ENCODE measurements at places on chromosomes 3 and 15. TPM values are rescaled to one million over a fixed set of nuclear protein-coding genes. Genes with fewer than 3 reads are reported as not detected.

Gene MUSTN1
- 5.9 TPM for total RNA-seq

Gene SLC7A14
- total RNA-seq: not detected

Gene GOLGA8N
- 13.9 TPM for total RNA-seq

DNA sequence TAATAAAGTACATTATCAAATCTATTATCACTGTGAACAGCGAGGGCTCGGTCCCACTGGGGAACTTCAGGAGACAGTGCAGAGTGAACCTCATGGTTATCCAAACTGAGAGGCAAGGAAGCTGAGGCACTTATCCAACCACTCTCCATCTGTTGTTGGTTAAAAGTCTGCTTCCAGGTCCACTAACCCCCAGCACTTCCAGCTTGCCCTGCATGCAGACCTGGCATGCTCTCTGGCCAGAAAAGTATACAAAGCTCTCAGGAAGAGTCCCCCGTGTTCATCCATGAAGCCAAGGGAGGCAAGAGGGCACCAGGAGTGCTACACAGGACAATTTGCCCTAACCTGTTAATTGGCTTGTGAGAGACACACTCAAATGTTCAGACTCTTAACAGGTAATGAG is 36.0 kb downstream of the FBN1 start:
- H3K4me3 ChIP-seq: no peak overlapping the region
- no peaks in the 10 kb centered on the region for H3K4me1 ChIP-seq
- H3K27ac ChIP-seq: no peak overlapping the region

GRCh38 chr3:64392001-64392400 is 166.7 kb upstream of the PRICKLE2 start:
- no peaks in the 10 kb centered on the region for H3K36me3 ChIP-seq
- no peak for DNase-seq
- no peaks in the 10 kb centered on the region for H3K4me1 ChIP-seq
- H3K27ac ChIP-seq: no peak overlapping the region
- no peak overlapping the region for H3K4me3 ChIP-seq
- H3K27me3 ChIP-seq: no peaks in the 10 kb centered on the region

- DNase-seq: no peak
- no peaks in the 10 kb centered on the region for H3K36me3 ChIP-seq
- H3K4me3 ChIP-seq: no peak overlapping the region
- H3K27me3 ChIP-seq: no peaks in the 10 kb centered on the region
- no peaks in the 10 kb centered on the region for H3K4me1 ChIP-seq
Measured at GRCh38 chr3:23253214-23253613, 50.1 kb downstream of the UBE2E2 start.

- no peak overlapping the region for H3K4me3 ChIP-seq
- H3K27me3 ChIP-seq: no peaks in the 10 kb centered on the region
- H3K36me3 ChIP-seq: peaks cover 8% of the 10 kb centered on the region
- H3K4me1 ChIP-seq: no peaks in the 10 kb centered on the region
Measured at GRCh38 chr15:59680870-59681269, 8.2 kb downstream of the BNIP2 start.

GRCh38 chr15:71443538-71443937 is 328.3 kb downstream of the THSD4 start:
- H3K36me3 ChIP-seq: no peaks in the 10 kb centered on the region
- peaks cover 2% of the 10 kb centered on the region for H3K4me1 ChIP-seq
- no peak for DNase-seq

GRCh38 chr3:184783319-184783718 is 28.6 kb upstream of the VPS8 start:
- H3K36me3 ChIP-seq: no peaks in the 10 kb centered on the region
- no peak overlapping the region for H3K4me3 ChIP-seq
- H3K4me1 ChIP-seq: no peaks in the 10 kb centered on the region

DNA sequence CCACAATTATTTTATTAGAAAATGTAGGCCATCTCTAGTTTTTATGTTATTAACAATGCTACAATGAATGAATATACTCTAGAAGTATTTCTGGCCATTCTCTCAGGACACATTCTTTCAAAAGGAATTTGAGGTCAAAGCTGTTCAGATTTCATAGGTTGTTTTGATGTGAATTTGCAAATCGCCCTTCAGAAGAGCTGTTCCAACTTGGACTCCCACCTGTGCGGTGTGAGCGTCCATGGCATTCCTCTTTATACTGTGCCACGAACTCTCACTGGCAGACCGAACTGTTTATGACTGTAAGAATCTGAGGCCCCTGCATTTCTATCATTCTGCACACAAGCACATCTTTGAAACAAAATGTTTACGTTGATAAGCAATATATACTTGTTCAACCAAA is 18.6 kb upstream of the SLC24A5 start:
- DNase-seq: no peak
- no peaks in the 10 kb centered on the region for H3K36me3 ChIP-seq
- H3K27me3 ChIP-seq: no peaks in the 10 kb centered on the region
- H3K4me1 ChIP-seq: no peaks in the 10 kb centered on the region
- H3K27ac ChIP-seq: no peak overlapping the region

DNA sequence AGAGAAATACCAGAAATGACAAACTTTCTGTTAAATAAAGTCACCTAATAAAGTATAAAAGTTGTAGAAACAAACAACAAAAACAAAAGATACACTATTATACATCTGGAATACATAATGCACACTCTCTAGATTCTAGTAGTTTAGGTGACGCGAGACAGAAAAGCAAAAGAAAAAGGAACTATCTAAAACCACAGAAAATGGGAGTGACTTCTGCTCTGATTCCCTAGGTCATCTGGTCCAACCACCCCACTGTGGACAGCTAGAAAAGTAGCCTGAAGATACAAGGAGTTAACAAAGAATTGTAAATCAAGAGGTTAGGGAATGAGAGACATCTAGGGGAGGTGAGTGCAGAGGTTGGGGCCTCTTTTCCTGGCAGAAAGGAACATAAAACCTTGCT is 39.1 kb downstream of the DHX36 start:
- H3K27me3 ChIP-seq: no peaks in the 10 kb centered on the region
- DNase-seq: no peak
- H3K36me3 ChIP-seq: no peaks in the 10 kb centered on the region
- H3K4me3 ChIP-seq: no peak overlapping the region
- H3K4me1 ChIP-seq: no peaks in the 10 kb centered on the region

DNA sequence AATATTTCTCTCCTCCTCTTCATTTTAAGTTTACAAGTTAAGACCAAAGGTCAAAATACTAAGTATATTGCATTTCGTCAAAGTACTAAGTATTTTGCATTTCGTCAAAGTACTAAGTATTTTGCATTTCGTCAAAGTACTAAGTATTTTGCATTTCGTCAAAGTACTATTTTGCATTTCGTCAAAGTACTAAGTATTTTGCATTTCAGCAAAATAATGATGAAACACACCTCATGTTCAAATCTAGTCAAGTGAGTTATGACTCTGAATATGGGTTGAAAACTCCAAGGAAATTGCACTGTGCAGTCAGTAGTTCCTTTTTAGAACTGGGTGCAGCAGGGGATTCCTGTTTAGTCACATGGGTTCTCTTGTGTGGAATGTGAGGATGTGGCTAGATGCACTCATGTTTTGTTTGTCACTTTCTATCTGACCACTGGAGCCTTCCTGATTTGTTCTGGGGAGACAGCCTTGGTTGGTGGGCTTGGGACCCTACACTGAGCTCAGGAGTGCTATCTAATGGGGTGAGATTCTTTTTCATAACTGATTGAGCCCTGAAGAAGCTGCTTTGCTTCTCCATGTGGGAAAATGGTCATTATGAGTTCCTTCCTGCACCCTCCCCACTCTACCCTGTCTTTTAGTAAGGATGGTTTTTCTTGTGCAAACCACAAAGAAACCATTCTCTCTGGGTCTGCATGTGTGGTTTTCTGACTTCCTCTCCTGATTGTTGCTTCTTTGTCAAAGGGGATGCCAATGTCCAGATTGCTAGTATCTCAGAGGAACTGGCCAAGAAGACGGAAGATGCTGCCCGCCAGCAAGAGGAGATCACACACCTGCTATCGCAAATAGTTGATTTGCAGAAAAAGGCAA is 73.4 kb downstream of the CCK start:
- H3K27me3 ChIP-seq: no peaks in the 10 kb centered on the region
- no peaks in the 10 kb centered on the region for H3K36me3 ChIP-seq
- no peak for DNase-seq

DNA sequence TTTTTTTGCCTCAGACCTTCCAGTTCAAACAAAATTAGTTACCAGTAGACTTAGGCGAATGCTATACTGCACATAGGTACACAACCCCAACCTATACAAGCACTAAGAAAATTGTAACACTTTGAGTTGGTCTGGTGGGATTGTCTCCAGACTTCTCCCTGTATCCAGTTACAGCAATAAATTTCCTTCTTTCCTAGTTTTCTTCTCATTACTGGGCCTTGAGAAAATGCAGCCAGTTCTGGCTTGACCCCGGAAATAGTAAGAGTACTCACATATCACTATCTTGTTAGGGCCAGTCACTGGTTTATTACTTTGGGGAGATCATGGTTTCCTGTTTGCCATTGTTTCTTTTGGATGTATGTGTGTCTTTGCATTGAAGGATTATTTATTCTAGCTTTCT is 868.4 kb downstream of the DIPK2A start:
- no peak overlapping the region for H3K4me3 ChIP-seq
- no peak overlapping the region for H3K27ac ChIP-seq

DNA sequence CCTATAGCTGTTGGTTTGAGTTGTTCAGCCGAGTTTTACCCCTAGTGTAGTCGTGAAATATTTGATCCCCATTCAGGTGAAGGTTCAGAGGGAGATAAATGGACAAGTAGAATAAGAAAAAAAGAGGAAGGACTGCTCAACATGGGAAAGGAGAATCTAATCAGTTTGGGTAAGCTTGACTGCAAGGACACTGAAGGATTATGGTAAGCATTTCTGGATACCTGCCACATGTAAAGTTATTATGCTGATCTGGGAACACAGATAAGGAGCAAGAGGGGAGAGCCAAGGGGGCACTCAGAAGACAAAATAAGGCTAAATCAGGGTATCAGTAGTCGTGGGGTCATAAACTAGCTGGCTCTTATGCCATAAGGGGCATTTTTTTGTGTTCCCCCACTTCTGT is 49.9 kb downstream of the TFG start:
- H3K27ac ChIP-seq: no peak overlapping the region
- H3K36me3 ChIP-seq: no peaks in the 10 kb centered on the region
- no peak for DNase-seq
- H3K4me3 ChIP-seq: no peak overlapping the region

GRCh38 chr3:35484929-35485530 is 154.3 kb upstream of the ARPP21 start:
- no peaks in the 10 kb centered on the region for H3K4me1 ChIP-seq
- no peaks in the 10 kb centered on the region for H3K27me3 ChIP-seq
- no peaks in the 10 kb centered on the region for H3K36me3 ChIP-seq
- H3K4me3 ChIP-seq: no peak overlapping the region
- H3K27ac ChIP-seq: no peak overlapping the region

GRCh38 chr3:28117598-28117997 is 123.8 kb upstream of the CMC1 start:
- H3K36me3 ChIP-seq: no peaks in the 10 kb centered on the region
- no peak overlapping the region for H3K4me3 ChIP-seq
- no peaks in the 10 kb centered on the region for H3K27me3 ChIP-seq
- H3K27ac ChIP-seq: no peak overlapping the region
- no peak for DNase-seq

DNA sequence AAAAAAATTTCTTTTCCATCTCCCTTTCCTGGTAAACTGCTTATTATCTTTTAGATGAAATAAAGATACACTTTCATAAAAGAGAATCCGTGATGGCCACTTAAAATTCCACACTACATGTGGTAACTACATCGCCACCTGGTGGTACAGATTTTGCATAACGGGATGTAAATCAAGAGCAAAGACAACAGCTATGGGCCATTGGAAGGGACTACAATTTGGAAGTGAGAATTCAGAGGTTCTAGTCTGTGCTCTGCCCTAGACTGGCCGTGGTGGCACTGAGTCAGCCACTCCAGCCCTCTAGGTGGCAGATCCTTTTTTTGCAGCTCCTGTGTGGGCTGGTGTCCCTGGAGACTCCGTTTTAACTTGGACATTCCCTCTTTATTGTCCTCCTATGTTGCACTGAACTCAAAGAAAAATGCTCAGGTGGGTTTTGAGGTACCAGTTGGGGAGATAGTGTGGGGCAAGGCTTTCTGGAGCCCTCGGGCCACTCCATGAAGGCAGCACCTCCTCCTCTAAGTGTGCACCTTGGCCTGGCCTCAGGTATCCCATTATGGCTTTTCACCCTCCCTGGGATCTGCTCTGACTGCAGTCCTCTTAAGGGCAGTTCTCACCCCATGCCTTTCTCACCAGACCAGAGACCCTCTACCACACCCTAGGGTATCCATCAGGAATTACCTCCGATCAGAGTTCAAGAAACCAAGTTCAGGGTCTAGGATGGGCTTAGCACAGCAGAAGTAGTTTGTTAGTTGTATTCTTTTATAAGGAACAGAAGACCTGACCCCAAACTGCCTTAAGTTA is 54.9 kb downstream of the SPSB4 start:
- DNase-seq: peak; percentile 61
- no peaks in the 10 kb centered on the region for H3K4me1 ChIP-seq
- H3K36me3 ChIP-seq: no peaks in the 10 kb centered on the region
- no peak overlapping the region for H3K27ac ChIP-seq
- no peak overlapping the region for H3K4me3 ChIP-seq
- no peaks in the 10 kb centered on the region for H3K27me3 ChIP-seq

DNA sequence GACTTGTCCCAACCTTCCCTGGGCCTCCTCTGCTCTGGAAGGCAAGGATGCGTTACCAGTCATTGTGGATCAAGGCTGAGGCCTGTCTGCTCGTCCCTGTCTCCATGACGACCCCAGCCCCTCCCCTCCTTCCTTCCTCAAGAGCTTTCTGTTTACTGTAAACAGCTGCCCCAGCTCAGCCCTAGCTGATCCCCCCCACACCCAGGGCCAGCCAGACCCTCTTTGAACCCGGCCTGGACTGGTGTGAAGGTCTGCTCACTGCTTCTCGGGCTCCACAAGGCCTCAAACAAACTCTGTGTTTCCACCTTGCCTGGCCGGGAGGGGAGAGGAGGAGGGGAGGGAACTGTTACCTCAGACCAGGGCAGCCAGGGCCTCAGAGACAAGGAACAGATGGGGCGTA is 16.9 kb downstream of the VPS18 start:
- peaks cover 6% of the 10 kb centered on the region for H3K4me1 ChIP-seq
- H3K4me3 ChIP-seq: no peak overlapping the region
- no peaks in the 10 kb centered on the region for H3K36me3 ChIP-seq
- no peak for DNase-seq
- no peaks in the 10 kb centered on the region for H3K27me3 ChIP-seq
- H3K27ac ChIP-seq: no peak overlapping the region

Measured in breast epithelium (tissue), 4 donors.